ENCODE measurements at places on chromosomes 3 and 15.

GRCh38 chr15:39666677-39667076 lies 85.8 kb downstream of the THBS1 start:
- DNase-seq: no peak

DNA sequence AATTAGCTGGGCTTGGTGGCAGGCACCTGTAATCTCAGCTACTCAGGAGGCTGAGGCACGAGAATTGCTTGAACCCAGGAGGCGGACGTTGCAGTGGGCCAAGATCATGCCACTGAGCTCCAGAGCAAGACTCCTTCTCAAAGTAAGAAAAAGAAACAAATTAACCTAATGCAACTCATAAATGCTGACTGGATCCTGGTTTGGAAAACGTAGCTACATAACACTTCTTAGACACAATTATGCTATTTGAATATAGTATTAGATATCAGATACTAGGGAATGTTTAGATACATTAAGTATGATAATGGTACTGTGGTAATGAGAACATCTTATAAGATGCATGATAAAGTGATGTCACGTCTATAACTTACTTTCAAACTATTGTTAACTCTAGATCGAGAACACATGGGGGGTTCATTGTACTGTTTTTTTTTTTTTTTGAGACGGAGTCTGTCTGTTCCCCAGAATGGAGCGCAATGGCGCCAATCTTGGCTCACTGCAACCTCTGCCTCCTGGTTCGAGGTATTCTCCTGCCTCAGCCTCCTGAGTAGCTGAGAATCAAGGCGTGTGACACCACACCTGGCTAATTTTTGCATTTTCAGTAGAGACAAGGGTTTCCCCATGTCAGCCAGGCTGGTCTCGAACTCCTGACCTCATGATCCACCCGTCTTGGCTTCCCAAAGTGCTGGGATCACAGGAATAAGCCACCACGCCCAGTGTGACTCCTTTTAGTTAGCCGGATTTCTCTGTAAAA lies 5.9 kb upstream of the ISY1 start:
- no peak for DNase-seq

GRCh38 chr3:141191097-141191749 lies 40.4 kb upstream of the PXYLP1 start:
- no peak for DNase-seq

- no peak for DNase-seq
Observed at GRCh38 chr3:7518456-7518855, 657.5 kb downstream of the GRM7 start.

GRCh38 chr15:29698030-29698701 lies 124.1 kb downstream of the TJP1 start:
- DNase-seq: no peak

GRCh38 chr3:103991461-103992115 lies 1375.1 kb upstream of the ALCAM start:
- DNase-seq: no peak

DNA sequence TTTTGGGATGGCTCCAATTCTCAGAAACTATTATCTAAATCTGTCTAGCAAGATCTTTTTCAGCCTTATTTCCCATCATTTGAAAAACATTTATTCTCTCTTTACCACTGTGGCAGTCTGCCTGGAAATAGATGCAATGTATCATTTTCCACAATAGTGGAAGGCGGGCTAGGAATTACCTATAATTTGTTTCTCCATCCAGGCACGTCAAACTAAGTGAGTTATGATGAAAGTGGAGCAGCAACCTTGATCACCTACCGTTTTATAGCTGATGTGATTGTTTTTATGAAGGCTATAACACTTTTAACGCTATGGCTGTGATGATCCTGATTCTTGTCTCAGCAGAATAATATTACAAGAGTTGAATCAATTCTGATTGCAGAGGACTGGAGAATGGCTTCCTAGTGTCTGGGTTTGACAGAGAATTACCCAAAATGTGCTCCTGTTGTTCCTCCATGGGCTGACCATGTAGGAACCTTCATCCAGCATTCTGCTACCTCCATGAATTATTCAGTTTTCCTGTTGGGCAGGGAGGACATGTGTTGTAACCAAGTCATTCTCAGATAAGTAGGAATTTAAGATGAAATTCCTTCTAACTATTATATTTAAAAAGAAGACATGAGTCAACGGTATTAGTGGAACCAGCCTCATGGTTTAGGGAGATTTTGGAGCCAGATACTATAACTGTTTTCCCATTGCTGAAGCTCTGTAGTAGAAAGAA lies 231.5 kb upstream of the SGO1 start:
- no peak for DNase-seq
